ENCODE measurements at places on chromosomes 12 and 14. TPM values are rescaled to one million over a fixed set of nuclear protein-coding genes. Genes with fewer than 3 reads are reported as not detected.

GRCh38 chr12:115691123-115691522 is 586.4 kb downstream of the MED13L start:
- no peak for DNase-seq

- DNase-seq = peak; percentile 49
These were observed at the start of gene MAP1LC3B2 for GRCh38 chr12:116559162-116559935. TSS of gene MAP1LC3B2 (plus strand) at chr12:116559381. CDS start at chr12:116575943, 16,562 bp downstream.

Gene OSGEP
- 73.4 TPM for total RNA-seq

GRCh38 chr12:52183544-52183910 is 8.3 kb downstream of the KRT80 start:
- no peak for DNase-seq

DNA sequence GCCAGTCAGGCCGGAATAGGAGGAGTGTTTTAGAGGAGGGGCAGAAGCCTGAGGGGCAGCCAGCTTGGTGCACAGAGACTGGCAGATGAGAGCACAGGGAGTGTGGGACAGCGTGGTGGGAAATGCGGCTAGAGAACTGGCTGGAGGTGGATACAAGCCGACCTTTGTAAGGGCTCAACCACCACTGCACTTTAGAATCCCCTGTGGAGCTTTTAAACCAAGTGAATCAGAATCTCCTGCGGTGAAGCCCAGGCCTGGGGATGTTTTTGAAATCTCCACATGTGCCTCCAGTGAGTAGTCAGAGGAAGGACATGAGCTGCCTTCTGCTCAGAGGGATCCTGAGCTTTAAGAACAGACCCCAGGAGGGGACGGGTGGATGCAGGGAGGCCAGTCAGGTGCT is 10.9 kb upstream of the PCED1B start:
- DNase-seq = no peak

DNA sequence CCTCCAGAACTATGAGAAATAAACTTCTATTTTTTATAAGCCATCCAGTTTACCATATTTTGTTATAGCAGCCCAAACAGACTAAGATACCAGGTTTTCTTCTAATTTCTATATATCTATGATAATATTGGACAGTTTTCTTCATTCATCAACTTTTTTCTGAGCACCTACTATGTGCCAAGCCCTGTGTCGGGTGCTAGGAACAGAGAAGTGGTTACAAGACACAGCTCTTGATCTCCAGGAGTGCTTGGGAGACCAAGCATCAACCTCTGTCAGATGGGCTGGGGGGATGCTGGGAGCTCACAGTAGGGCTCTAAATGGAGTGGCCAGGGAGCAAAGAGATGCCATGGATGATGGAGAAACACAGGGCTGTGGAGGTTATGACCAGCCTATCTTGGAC is 2.9 kb upstream of the WSCD2 start:
- no peak for DNase-seq

DNA sequence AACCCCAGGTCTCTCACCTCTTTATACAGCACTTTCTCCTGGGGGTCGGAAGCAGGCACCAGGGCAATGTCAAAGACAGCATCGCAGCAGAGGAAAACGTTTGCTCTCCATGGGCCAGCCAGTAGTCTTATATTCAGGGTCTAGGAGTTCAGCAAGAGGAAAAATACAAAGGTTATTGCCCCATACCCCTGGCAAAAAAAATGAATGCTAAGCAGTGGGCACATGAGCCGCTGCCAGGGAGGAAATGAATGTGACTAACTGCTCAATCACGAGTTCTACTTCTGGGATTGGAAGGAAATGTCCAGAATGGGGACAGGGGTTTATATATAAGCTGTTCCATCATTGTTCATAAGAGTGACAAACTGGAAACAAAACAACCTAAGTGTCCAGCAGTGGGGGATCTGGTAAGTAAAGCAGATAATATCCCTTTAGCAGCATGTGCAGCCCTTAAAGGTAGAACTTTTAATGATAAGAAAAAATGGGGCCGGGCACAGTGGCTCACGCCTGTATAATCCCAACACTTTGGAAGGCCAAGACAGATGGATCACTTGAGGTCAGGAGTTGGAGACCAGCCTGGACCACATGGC is 53.8 kb downstream of the PHETA1 start:
- no peak for DNase-seq

DNA sequence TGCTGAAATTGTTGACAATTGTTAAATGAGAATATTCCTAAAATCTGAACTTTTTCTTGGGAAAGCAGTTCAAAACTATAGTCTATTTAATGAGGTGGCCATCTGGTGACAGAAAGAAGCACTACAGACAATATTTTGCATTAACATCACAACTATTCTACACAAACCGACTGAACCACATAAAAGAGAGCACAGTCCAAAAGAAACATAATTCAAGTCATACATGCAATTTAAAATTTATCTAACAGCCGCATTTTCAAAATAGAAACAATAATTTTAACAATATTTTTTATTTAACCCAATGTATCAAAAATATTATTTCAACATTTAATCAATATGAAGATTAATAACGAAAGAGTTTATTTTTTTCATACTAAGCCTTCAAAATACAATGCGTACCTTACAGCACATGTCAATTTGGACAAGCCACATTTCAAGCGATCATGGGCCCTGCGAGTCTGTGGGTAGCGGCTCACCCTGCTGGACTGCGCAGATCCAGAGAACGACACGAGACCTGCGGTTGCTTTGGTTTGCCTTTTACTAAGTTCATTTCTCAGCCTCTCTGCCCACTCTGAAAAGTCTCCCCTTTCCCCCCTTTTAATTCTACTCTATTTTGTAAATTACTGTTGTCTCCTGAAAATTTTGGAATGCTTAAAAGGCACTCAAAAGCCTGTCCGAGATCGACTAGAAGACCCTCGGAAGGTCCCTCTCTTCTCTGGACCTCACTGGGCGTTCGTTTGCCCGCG is 947 bp upstream of the LRRC9 start:
- no peak for DNase-seq

DNA sequence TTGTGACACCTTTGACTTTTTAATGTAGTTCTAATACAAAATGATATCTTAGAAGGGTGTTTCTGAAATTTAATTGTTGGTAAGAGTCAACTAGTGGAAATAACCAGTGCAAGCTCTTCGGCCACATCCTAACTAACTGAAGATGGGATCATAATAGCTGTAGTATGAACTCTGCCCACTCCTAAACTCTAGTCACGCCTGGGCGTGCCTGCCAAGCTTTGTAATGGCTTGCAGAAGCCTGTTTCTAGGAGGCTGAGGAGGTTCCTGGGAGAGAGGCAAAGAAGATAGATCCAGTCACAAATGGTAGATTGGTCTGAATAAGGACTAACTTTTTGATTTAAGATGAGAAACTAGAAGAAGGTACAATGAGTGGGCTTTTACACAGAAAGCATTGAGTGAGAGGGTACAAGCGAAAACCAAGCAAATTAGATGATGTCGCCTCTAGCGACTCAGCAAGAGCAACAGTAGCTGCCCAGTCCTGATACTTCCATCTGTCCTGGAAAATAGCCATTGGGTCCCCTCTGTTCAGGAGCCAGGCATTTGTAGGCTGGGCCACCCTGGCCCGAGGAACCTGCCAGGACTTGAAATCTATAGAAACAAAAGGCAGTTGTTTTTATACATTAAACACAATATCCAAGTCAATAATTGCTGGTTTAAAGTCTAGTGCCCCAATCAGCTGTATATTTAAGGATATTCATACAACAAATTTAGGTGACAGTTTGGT is 148.8 kb downstream of the SLC38A4 start:
- no peak for DNase-seq
